ENCODE measurements at places on chromosomes 7 and 10.

DNA sequence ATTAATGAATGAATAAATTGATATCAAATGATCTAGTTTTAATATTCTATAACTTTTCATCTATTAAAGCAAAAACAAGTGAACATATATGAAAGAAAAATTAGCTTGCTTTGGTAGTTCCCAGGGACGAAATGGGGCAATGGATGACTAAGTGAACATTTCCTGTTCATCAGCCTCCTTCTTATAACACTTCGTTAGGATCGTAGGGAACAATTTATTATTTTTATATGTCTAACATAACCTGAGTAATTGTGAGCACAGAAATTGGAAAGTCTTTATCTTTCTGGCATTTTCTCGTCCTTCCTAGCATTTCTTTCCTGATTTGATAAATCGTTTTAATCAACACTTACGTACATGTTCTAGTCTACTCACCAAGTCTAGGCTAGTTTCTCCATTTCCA, 59.1 kb upstream of the PPP1R3C start:
- DNase-seq: no peak

GRCh38 chr7:2066251-2066919, 166.4 kb downstream of the MAD1L1 start:
- DNase-seq: no peak

- no peak for DNase-seq
These were observed 83.9 kb upstream of the FGFR2 start for GRCh38 chr10:121681997-121682687.

DNA sequence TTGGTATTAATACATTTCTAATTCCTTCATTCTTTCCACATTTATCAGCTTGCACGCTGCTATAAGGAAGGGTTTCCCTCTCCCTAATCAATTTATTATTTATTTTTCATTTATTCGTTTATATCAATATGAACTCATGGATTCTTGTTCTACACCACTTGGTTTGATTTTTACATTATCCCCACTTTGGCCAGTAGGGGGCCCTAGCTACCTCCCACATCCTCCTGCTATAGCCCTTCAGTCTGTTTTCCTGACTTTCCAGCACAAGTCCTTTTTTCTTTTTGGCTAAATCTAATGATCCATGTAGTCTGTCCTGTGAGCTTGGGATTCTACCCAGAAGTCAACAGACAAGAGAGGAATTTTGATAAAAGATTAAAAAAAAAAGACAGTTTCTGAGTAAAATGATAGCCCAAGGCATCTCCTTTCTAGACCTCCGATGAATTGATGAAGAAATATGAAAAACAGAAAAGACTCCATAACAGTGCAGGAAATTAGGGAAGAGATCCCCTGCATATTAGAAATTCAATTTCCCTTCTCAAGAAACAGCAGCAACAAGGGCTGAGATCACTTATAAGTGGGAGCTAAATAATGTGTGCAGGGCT, 47.7 kb downstream of the LYZL2 start:
- peak; percentile 54 for DNase-seq

DNA sequence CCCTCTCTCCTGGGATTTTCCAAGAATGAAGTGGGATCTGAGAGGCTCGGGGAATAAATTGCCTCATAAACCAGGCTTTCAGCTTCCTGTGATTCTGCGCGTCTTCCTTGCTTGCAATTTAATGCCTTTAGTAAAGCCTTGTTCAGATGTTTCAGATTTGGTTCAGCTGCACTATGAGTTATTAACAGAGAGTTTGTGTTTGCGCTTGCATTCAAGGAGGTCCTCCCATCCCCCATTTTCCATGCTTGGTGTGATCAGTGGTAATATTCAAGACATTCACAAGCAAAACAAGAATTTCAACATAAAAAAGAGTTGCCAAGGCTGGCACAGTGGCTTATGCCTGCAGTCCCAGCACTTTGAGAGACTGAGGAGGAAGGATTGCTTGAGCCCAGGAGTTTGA, 1068.9 kb downstream of the TYW1 start:
- DNase-seq: no peak

GRCh38 chr7:81260152-81260551, 341.3 kb upstream of the SEMA3C start:
- DNase-seq: no peak

DNA sequence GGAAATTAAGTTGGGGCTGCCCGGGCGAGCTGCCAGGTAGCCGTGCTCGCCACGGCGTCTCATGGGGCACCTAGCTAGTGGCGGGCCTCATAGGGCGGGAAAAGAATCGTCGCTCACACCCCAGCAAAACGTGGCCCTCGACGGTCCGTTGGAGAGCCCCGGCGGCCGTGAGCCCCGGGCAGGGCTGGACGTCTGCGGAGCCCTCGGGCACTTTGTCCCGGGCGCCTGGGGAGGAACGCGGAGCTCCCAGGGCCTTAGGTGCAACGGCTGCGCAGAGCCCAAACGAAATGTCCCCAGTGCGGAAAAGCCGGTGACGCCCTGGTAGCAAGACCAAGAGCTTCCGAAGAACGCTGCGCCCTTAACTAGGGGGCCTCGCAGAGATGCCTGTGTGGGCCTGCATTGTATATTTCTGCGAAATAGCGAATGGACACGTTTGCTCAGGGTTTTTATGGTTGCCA, 866 bp upstream of the SFMBT2 start:
- no peak for DNase-seq

DNA sequence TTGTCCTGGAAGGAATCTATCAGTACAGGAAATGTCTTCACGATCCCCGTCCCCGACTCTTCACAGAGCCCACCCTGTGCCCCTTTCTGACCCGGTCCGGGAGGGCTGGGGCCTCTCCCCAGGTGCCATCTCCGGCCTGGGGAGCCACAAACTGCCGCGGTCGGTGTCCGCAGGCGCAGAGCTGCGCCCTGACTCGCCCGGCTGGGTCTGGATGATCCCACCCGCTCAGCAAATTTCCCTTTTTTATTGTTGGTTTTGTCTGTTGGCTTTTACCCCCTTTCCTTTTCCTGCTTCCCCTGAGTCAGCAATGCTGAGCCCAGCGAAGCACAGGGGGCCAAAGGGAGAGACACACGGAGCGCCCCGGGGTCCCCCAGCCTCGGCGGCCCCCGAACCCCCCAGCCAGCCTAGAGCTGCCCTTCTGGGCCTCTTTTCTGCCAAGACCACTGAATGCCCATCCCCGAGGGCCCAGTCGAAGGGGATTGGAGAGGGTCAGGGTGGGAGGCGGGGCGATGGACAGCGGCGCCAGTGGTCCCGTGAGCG, 30.9 kb downstream of the LEP start:
- DNase-seq: no peak

DNA sequence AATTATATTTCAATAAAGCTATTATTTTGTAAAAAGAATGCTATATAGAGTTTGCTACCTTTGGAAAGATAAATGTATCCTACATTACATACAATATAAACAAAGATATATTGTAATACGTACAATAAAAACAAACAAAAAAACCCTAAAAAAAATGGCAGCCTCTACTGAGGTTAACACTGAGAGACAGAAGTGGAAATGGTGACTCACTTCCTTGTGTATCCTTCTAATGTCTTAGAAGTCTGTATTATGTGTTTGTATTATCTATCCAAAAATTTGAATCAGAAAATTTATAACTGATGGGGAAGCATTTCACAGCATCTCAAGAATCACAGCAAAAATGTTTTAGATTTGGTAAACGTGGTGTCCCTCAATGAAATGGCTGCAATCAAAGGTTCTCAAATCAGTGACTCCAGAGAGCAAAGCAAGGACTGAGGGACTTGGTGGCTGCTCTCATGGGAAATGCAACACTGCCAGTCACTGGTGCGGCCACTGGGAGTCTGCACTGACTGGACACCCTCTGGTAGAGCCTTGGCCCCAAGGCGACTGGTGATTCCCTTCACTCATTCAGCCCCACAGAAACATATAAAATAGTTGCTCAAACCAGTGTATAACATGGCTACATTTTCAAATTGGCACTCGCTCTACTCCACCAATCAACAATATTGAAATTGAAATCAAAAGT, 53.8 kb downstream of the PANK1 start:
- no peak for DNase-seq

DNA sequence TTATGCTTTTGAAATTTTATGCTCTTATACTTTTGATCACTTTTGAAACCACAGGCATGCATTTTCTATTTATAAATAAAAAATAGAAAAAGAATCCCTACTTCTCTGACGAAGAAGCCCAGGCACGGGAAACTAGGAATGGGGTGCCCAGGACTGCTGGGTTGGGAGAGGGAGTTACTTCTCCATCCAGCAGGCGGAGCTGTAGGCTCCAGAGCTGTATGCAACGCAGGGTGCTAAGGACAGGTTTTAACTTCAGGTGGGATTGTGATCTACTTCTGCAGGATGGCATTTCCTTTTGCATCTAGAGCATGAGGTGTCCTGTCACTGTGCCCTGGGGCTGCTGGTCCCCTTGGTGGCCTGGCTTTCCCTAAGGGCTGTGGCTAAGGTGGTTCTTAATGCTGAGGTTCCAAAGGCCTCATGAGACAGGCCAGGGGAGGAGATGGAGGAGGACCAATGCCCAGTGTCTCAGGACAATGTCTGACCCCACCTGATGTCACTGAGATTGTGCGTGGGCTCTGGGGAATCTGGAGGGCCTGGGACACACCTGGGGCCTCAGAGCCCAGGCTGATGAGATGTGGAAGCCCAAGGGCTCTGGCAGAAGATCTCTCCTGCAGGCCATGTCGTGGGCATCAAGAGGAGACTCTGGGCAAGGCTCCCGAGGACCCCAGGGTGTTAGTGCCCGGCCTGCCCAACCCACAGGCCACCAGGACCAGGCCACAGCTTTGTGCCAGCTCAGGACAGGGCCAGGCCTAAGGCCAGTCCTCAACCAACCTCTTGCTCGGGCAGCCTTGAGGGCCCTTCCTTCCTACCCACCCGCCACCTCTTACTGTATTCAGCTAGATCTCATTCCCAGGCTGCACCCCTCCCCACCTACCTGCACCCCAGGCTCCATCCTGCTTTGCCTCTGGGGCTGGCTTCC, 507 bp downstream of the CCDC201 start:
- peak; percentile 62 for DNase-seq

DNA sequence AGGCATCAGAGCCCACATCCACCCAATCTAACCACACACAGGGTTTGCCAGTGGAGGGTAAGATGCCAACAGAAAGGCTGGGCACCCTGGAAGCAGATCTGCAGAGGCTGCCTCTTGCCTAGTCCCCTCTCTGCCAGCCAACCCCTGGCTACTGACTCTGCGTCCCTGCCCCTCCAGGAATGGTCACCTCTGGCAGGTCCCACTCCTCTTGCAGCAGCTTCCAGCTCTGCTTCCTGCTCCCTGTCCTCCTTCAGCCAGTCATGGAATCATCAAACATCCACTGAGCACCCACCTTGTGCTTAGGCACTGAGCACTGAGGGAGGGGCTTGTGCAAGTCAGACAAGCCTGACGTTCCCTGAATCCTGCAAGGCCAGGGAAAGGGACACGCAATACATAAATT, 20.1 kb upstream of the HABP2 start:
- DNase-seq: no peak

DNA sequence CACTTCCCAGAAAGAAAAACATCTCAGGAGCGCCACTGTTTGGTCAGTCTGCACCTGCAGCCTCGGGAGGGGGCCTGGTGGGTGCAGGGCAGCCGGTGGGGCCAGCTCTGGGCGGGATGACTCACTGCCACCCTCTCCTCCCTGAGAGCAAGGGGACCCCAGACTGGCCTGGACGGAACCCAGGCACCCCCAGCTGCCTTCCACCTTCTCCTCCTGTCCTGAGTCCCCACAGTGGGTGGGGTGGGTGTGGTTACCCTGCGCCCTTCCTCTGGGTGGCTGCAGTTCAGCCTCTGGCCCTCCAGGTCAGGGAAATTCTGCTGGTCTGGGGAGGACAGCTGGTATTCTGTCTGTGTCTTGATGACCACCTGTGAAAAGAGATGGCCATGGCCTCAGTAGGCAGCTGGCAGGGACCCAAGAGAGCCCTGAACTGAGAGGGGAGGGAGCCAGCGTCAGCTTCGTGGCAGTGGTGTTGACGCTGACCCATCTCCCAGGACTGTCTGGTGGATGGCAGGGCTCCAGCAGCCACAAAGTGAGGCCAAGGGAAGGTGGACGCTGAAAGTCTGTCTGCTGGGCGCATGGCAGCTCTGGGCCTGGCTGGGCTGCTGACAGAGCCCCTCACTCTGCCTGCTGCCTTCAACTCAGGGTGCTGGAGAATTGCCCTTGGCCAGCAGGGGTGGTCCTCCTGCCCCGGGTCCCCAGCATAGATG, 8.9 kb downstream of the CALY start:
- no peak for DNase-seq

DNA sequence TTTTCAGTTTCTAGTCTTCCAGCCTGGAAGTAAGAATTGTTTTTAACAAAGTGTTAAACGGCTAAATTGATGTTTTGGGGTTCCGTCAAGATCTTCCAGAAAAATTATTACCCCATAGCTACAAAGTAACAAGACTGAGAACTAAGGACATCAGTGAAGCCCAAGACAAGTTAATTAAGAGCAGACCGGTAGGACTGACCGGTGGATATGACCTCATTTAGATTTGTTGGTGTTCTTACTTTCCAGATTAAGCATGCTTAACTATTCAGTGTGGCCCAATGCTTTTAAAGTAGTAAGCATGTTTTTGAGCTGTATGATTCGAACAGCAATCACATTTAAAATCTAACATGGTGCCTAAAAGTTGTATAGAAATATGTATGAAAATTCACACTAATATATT, 73.1 kb upstream of the RPA3 start:
- DNase-seq: no peak

GRCh38 chr10:124977648-124978375, 35.9 kb downstream of the ZRANB1 start:
- DNase-seq: no peak

- DNase-seq: no peak
These were observed 86.2 kb downstream of the GPR85 start for GRCh38 chr7:113000316-113001020.

DNA sequence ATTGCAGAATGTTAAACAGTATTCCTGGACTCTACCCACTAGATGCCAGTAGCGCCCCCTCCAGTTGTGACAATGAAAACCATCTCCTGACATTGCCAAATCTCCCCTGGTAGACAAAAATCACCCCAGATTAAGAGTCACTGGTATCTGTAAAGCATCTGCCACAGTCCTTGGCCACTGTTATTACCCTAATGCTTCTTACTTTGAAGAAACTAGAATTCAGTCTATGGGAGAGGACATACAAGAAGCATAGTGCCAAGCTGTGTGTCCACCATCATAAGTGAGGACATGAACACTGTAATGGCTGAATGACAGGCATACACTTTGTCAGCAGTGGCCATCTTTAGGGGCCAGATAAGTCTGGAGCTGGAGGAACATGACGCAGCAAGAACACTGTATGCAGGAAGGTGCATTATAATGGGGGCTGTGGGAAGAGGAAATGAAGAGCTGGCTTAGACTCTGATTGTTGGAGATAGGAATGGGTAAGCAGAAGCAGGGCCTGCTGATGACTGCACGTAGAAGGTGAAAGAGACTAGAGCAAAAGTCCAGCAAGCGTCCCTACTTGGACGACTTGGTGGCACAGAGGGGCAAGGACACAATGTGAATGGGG, 32.5 kb downstream of the CBX3 start:
- no peak for DNase-seq

DNA sequence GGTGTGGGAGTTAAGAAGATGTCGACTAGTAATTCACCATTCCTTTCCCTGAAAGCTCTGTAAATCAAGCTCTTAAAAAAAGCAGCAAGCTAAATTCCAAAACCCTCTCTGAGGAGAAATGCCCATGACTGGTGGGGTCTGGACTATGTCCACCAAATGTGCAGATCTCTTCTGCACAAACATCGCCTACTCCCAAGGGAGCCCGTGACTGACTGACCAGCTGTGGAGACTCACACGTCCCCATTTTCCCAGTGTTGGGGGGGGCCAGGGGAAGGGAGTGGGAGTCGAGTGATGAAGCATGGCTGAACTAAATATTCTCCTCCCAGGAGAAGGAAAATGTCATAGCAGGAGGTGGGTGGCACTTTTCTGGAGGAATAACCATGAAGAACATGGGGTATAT, 164.1 kb upstream of the HPS1 start:
- DNase-seq: no peak

All from HuH-7 (cell line).